ENCODE measurements at places on chromosomes 13 and 19.

- no peak for DNase-seq
Observed at GRCh38 chr19:56689198-56689597, 17.6 kb upstream of the ZNF835 start.

DNA sequence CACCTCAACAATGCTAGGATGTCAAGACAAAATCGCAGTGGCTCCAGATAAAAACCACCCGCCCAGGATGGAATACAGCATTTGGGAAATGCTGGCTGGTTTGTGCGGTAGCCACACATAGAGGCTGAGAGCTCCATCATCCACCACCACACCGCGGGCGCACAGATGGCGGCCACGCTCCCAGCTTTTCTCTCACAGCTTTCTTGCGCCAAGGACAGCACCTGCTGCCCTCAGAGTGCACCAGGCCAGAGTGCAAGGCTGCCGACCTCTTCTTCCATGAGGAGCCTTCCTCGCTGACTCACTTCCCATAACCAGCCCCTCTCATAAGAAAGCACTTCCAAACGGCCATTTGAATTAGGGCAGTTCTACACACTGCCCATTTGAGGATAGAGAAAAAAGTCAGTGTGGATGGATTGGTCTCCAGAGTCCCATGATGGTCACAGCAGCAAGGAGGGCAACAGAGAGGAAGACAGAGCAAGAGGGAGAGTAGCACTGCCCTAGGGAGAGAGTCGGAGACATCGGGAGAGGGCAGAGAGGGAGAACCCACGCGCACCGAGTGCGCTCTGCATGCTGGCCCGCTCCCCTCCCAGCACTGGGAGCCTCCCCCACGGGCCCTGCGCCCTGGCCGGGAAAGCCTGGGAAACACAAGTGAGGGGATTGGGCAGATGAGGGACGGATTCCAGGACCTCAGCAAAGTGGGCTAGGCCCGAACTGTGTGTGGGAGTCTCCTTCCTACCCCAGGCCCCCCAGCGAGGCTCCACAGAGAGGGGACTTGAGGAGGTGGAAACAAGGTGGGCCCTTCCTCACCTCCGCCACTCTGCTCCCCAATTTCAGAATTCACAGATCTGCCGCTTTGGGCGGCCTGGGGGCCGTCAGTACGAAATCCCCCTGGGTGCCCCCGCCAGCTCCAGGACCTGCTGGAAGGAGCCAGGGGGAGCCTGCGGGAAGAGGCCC lies 156.9 kb downstream of the USP12 start:
- no peak for DNase-seq

GRCh38 chr19:18490728-18491127 lies 31.1 kb downstream of the ELL start:
- no peak for DNase-seq

DNA sequence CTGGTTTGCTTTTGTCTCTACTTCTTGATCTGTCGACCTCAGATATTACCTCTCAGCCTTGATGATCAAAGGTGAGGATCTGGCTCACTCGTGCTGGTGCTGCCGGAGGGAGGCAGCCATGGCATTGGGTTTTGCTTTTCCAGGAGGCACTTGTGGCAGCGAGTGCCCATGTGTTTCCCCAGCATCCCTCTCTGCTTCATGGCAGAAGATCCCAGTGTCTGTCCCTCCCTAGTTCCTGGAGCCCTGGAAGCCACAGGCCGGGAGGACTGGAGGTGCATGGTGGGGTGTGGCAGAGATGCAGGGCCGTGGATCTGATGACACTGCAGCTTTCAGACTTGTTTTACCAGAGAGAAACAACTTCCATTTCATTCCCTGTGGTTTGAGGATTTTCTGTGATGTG lies 47.5 kb downstream of the ANKRD10 start:
- no peak for DNase-seq

DNA sequence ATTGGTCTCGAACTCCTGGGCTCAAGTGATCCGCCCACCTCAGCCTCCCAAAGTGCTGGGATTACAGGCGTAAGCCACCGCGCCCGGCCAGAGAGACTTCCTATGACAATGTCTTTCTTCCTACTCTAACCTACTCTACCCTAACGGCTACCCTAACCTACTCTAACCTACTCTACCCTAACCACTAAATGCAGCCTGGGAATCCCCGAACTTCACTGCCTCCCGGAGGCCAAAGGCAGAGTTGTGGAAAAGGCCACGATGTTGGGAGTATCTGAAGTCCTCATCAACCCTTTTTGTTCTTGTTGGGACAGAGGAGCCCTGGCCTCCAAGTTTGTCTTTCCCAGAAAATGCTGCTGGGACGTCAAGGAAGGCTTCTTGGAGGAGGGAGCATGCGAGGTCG lies 967 bp upstream of the NR2C2AP start:
- DNase-seq: no peak

DNA sequence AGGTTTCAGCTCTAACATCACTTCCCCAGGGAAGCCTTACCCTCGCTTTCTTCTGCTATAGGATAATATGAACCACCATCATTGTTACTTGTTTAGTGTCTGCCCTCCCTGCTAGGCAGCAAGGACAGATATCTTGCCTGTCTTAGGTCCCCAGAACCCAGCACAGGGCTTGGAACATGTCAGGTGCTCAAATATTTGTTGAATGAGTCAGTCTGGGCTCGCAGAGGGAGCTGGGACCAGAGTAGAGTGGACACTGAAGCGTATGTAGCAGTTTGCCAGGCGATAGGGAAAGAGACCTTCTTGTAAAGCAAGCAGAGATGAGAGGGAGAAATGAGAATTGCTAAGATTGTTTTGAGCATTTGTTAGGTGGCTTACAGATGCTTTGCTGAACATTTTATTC lies 11.7 kb downstream of the BCKDHA start:
- no peak for DNase-seq

DNA sequence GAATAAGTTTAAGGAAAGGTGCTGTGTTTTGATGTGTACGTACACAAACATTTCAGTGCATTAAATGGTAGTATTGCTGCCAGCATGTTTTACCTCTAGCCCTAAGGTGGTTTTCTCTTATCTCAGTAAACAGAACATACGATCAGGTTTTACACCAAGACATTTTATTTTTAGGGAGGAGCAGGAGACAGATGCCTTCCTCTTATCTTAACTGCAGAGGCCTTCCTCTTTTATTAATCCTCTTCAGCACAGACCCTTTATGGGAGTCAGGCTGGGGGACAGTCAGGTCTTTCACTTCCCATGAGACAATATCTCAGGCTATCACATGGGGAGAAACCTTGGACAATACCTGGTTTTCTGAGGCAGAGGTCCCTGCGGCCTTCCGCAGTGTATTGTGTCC lies 14.9 kb upstream of the ZNF611 start:
- DNase-seq: no peak

- DNase-seq: no peak
Observed at GRCh38 chr13:43113603-43114002, 90.2 kb downstream of the DNAJC15 start.

DNA sequence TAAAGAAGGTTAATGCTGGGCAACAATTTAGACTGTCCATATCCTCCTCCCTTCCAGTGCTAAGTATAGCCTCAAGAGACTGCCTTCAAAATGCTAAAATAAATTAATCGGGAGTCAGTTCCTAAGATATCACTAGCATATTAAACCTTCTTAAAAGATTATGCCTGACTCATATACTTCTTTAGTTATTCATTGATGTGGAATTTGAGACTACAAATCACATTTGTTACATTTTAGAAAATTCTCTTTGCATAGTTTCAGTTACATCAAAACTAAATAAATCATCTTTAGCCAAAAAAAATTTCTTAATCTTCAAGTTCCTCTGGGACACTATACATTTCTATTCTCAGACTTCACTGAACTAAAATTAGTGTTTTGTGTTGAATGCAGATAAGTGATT lies 769.1 kb downstream of the PCDH9 start:
- DNase-seq: no peak

DNA sequence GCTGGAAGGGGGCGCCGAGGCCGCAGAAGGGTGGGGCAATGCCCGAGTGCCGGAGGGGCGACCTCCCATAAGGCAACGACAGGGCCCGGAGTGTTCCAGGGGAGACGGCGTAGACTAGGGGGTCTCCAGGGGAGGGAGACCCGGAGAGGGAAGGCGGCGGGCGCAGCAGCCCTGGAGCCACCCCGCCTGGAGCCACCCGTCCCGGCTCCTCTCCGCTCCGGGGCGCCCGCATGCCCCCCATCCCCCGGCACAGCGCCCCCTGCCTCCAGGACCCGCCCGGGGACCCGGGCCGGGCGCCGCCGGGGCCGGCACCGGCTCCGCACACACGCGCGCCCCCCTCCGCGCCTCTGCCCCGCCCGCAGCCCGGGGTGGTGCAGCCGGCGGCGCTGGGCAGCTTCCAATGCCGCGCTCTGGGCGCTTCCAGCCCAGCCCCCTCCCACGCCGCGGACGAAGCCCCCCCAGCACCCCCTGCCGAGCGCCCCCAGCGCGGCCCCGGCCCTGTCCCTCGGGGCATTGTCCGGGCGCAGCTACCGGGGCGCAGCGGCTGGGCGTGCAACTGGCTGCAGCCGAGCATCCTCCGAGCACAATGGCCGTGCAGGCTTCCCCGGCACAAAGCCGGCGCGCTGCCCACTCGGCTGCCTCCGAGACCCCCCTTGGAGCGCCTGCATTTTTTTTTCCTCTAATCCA lies 519 bp downstream of the PTPRS start:
- no peak for DNase-seq

DNA sequence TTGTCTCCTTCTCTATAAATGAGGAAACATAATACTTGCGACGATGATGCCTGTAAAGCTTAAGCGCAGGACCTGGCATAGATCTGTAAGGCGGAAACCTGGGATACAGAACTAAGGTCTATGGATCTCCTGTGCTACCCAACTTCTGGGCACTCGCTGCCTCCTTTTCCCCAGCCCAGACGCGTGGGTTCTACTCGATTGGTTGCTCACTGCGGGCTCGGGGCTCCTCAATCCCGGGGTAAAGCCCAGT lies 615 bp upstream of the PSMC4 start:
- no peak for DNase-seq

DNA sequence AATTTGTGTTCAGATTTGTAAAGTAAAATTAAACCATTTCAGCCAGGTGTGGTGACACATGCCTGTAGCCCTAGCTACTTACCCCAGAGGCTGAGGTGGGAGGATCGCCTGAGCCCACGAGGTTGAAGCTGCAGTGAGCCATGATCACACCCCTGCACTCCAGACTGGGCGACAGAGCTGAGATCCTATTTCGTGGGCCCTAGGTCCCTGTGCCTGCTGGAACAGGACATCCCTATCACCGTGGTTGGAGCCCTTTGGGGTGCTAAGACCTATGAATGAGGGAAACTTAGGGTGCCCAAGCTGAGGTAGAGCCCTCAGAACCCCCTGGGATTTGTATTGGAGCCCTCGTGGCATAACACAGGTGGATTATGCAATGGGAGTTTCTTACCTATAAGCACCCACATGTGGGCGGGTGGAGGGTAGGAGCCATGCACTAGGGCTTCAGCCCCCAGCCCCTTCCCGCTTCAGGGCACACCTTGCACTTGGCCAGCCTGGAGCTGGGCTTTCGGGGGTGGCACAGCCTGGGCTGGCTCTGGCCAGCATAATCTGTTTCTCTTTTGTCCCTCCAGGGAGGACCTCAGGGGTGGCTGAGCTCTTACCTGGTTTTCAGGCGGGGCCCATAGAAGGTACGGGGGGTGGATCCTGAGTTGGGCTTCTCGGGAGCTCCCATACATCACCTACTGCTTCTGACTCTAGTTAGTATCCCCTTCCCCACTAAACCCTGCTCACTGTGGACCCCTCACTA lies 7.2 kb upstream of the USF2 start:
- no peak for DNase-seq

- no peak for DNase-seq
Observed at GRCh38 chr19:5676105-5676771, 4.1 kb downstream of the MICOS13 start.

- DNase-seq: no peak
Observed at GRCh38 chr19:3578390-3578789, 5.6 kb downstream of the HMG20B start.

DNA sequence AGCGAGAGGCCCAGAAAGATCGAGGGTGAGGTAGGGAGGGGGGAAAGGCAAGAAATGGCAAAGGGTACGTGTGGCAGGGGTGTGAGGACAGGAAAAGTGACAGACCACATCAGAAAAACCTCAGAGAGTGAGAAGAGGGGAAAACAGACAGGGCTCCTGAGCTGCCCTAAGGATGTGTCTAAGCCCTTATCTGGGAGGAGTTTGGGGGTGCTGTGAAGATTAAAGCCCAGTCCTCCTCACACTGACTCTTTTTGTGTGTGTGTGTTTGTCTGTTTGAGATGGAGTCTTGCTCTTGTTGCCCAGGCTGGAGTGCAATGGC lies 703 bp upstream of the PTH2 start:
- DNase-seq: no peak

- no peak for DNase-seq
Observed at GRCh38 chr13:27535546-27535945, 84.8 kb downstream of the LNX2 start.

- DNase-seq: no peak
Observed at GRCh38 chr19:30621326-30621920, 249.2 kb downstream of the ZNF536 start.

GRCh38 chr19:9406798-9407352 lies 28.5 kb downstream of the ZNF266 start:
- DNase-seq: peak; percentile 27

GRCh38 chr19:588741-589692 lies 664 bp upstream of the HCN2 start:
- DNase-seq: no peak

- DNase-seq: no peak
Observed at GRCh38 chr13:28678809-28679208, 19.9 kb downstream of the POMP start.

GRCh38 chr19:54877471-54877870 lies 3.4 kb downstream of the FCAR start:
- DNase-seq: peak; percentile 60

DNA sequence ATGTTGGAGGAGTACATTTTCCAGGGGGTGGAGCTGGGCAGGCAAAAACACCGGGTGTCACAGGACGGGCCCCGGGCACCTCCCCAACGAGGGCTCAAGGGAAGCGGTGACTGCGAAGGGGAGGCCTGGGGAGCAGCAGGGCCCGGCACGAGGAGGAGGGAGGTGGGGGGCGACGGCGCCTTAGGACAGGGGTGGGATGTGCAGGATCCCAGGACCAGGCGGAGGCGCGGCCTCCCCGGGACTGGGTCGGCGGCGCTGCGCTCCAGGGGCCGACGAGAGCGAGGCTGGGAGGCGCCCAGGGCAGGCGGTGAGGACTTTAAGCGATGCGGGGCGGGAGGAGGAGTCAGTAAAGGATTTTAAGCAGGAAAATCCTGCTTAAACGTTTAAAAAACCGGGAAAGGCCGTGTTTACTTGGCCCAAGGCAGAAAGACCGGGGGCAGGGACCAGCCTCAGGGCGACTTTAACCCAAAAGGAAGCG lies 427 bp downstream of the ZNF160 start:
- peak; percentile 53 for DNase-seq

GRCh38 chr19:40799558-40800338 lies 757 bp downstream of the EGLN2 start:
- peak; percentile 56 for DNase-seq

All from suppressor macrophage treated with lipopolysaccharide for 4 hours (primary cell).